ENCODE measurements at places on chromosomes 11 and 22.

- no peak for DNase-seq
Observed at GRCh38 chr11:123190518-123190917, 4.5 kb downstream of the CLMP start.

- DNase-seq: peak; percentile 68
Observed at GRCh38 chr11:105046898-105047579, 1.9 kb upstream of the CARD16 start.

DNA sequence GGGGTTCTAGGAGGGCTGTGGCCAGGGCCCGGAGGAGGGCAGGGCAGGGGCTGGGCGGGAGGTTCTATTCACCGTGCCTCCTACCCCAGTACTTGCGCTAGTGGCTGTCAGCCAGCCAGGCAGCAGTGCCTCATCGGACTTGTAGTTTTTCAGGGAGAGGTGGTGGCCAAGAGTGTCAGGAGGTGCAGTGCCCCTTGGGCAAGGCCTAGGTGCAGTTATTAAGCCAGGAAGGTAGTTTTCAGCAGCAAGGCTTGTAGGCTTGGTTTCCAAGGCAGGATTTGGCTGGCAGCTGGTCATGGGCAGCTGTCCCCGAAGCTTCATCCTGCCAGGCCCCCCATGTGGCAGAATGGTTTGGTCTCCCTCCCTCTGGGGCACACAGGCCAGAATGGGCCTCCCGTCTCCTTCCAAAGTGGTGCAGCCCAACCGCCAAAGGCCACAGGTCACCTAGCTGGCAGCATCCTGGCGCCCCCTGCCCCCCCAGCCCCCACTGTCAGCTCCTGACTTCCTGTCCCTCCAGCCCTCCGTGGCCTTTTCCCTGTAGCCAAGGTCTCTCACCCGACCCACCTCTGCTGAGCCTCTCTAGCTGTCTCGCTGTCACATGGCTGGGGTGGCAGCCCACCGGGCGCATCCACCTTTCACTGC, 8.5 kb downstream of the CCDC88B start:
- DNase-seq: no peak

DNA sequence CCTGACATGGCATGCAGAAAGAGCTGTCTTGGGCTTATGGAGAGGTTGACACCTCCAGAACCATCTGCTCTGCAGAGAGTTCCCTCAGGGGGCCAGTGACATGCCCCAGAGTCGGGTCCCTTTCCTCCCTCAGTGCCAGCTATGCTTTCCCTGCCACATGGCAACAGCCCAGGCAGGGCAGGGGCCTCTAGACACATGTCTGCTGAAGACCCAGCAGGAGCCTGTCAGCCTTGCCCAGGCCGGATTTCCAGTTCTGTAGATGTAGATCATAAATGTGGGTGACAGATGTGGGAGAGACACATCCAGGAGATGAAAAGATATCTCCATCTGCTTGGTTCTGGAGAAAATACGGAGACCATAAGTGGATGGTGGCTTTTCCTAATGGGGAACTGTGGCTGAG, 25.5 kb downstream of the NAV2 start:
- no peak for DNase-seq

- no peak for DNase-seq
Observed at GRCh38 chr11:34769224-34769623, 147.0 kb downstream of the APIP start.

GRCh38 chr11:94822080-94822479, 53.9 kb downstream of the AMOTL1 start:
- DNase-seq: no peak

DNA sequence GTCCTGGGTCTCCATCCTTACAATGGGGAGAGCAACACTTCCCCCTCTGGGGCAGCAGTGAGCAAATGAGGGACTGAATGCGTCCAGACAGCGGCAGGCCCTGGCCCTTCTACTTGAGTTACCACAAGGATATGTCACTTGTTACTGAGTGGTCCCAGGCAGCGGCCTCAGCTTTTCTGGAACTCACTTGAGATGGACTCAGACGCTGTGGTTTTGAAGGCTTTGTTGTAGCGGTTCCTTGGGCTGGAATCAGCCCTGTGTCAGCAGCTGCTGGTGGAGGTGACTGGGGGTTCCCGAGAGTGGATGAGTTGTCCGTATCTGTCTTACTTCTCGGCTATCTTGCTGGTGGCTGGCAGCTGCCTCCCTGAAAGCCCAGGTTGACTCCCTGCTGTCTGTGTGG, 77.0 kb downstream of the MICAL2 start:
- DNase-seq: no peak

GRCh38 chr22:28014211-28015045, 95.4 kb upstream of the PITPNB start:
- no peak for DNase-seq

- no peak for DNase-seq
Observed at GRCh38 chr22:42646569-42647525, 2.3 kb downstream of the CYB5R3 start.

- no peak for DNase-seq
Observed at GRCh38 chr11:41872426-41872825, 413.0 kb upstream of the LRRC4C start.

- peak; percentile 69 for DNase-seq
Observed at GRCh38 chr11:65471447-65471891, 27.4 kb upstream of the MALAT1 start.

DNA sequence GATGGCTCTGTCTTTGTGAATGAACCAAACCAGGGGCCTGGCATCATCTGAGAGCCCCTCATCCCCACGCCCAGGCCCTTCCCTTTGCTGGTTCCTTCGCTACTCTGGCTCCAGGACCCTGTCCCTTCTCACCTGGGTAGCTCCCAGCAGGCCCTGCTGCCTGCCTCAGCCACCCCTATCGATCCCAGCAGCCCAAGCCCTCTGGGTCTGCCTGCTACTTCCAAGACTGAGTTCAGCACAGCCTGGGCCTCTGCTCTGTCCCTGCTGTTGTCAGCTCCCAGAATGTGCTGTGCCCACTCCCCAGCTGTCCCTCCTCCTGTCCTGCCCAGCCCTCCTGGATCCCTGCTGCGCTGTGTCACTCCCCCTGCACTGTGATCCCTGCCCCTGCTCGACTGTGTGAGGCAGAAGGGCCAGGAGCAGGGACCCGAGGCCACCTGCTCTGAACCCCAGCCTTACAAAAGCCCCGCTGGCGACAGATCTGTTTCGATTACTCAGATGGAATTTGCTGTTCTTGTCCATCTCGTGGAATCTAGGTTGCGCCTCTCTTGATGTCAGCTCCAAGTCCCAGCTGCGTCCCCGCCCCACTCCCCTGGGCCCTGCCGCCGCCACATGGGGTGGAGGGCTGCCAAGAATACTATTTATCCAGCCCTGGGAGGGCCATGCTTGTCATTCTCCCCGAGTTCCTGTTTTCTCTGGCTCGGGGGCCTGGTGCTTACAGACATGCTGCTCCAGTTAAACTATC, 13.0 kb downstream of the MRPL21 start:
- DNase-seq: no peak

DNA sequence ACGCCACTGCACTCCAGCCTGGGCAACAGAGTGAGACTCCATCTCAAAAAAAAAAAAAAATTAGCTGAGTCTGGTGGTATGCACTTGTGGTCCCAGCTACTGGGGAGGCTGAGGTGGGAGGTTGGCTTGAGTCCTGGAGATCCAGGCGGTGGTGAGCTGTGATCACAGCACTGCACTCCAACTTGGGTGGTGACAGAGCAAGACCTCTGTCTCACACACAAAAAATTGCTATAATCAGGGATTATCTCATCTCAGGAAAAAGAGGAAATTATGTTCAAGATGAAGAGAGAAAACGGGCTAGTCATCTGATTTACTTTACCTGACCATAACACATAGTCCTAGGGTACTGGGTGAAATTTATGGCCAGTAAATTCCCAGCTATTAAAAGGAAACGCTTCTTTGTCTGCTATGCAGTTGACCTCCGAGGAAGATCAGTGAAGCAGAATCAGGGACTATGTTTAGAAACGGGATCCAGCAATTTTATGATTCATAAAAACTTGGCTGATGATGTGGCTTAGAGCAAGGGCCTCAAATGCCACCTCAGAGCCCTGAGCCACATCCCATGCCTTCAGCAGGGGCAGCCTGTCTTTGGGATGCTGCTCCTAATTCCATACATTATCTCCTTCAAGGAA, 386.2 kb downstream of the NTM start:
- DNase-seq: no peak

DNA sequence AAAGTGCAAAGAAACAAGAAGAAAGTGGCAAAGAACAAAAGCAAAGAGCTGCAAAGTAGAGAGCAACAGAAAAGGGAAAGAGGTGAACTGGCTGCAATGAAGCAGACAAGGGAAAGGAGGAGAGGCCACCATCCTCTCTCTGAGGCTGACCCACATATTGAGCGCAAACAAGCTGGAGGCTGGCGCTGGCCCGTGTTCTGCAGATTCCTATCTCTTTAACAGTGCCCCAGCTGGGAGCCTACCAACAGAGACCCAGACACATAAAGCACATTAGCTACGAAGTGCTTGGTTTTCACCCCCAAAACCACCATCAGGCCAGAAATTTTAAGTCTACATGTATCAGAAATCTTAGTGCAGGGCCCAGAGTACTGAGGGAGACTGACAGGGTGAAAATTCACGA, 17.6 kb downstream of the NCAPD3 start:
- no peak for DNase-seq

GRCh38 chr22:38811241-38811640, 17.3 kb upstream of the DNAL4 start:
- DNase-seq: no peak

- no peak for DNase-seq
Observed at GRCh38 chr11:17521106-17521900, 22.9 kb downstream of the USH1C start.

- no peak for DNase-seq
Observed at GRCh38 chr11:41379084-41379483, 80.4 kb downstream of the LRRC4C start.

DNA sequence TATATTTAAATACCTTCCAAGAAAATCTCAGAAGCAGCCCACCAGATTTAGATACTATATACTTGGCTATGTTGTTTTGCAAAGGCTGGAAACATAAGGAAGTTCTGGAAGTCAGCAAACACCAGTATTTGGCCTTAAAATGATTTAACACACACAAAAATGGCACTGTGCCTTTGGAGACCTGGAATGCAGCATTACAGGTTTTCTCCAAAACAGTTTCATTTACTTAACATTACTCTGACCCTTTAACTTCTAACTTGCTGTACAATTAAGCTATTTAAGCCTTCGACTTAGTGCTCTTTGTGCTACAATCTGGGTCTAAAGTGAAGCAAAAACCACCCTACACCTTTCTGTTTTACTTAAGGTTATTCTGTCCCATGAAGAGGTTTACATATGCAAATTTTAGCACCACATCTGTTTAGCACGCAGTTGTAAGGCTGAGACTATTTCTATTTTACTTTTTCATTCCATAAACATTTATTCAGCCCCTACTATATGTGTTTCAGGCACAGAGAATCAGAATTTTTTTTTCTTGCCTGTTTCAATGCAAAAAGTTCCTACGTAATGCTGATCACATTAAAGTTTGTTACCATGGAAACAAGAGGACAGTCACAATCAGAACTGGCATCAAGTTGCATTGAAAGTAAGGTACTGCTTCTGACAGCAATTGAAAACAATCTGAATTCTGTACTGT, 70.3 kb downstream of the MAML2 start:
- DNase-seq: no peak

DNA sequence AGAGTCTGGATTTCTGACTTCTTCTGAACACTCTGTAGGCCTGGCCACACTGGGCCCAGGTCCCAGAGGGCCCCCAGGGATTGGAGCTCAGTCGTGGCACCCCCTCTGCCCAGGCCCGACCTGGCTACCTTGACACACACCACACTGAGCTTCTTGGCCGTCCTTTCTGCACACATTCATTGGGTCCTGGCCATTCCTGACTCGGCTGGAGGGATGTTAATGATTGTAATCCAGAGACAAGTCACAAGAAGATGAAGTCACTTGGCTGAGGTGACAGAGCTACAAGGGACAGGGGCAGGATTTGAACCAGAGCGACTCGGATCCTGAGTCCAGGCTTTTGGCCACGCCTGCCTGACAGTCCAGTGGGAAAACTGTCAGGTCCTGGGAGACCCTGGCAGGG, 23.9 kb upstream of the PDGFB start:
- no peak for DNase-seq

DNA sequence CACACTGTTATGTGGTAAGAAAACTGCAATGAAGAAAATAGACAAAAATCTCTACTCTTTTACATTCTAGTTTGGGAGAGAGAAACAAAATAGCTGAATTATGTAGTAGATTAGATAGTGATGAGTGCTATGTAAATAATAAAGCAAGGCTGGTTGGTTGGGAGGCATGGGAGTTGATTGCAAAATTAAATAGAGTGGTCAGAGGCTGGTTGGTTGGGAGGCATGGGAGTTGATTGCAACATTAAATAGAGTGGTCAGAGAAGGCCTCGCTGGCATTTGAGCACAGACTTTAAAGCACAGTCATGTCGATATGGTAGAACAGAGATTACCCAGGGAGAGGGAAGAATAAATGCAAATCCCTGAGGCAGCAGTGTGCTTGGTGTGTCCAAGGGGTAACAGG, 22.4 kb downstream of the SIK2 start:
- DNase-seq: no peak

GRCh38 chr11:60960405-60960804, 8.4 kb upstream of the SLC15A3 start:
- DNase-seq: no peak

- DNase-seq: no peak
Observed at GRCh38 chr11:46597155-46597554, 3.3 kb upstream of the AMBRA1 start.

DNA sequence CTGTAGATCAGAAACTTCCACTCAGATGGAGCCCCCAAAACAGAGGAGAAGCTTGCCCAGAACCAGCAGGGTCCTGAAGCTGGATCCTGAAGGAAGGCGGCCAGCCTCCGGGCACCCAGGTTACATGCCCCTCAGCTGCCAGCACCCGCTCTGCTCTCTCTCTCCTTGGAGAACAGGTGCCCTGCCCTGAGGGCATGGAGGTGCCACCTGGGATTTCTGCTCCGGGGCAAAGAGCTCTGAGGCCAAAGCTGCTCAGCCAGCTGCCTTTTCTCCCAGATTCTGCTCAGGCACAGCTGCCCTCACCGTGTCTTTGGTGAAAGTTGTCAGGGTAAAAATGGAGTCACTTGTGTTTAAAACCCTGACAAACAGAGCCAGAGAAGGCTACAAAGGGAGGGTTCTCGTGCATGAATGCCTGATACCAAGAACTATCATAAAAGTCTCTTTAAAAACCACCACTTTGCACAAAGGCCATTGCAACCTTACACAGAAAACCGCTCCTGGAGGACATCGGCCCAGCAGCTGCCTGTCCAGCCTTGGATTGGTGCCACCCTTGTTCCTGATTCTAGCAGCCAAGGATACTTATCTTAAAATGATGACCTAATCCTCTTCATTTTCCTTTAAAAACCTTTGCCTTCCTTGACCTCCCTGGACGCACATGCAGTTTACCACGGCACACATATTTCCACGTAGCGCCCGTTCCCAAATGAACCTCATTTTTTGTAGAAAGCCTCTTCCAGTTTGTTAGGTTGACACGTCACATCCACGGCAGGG, 140.0 kb downstream of the CACNA1I start:
- no peak for DNase-seq

Data from CD14-positive monocyte (primary cell).